ENCODE measurements at places on chromosomes 4 and X. TPM values are rescaled to one million over a fixed set of nuclear protein-coding genes. Genes with fewer than 3 reads are reported as not detected.

FAM149A gene
- 0.38 TPM for total RNA-seq

ADH1A gene
- total RNA-seq, result not detected

RPS6KA6 gene
- 1.8 TPM for total RNA-seq

NLGN3 gene
- 0.33 TPM for total RNA-seq

PLAC8 gene
- total RNA-seq, result 238 TPM

RNF128 gene
- 0.10 TPM for total RNA-seq

GPRIN3 gene
- total RNA-seq, result 0.03 TPM

GRCh38 chr4:175253184-175253902, 335.2 kb downstream of the ADAM29 start:
- DNase-seq, result no peak

- no peak for DNase-seq
Observed at GRCh38 chr4:82381235-82381634, 7.4 kb upstream of the HNRNPD start.

- DNase-seq, result no peak
Observed at GRCh38 chrX:13088156-13088487, 43.7 kb upstream of the FAM9C start.

DNA sequence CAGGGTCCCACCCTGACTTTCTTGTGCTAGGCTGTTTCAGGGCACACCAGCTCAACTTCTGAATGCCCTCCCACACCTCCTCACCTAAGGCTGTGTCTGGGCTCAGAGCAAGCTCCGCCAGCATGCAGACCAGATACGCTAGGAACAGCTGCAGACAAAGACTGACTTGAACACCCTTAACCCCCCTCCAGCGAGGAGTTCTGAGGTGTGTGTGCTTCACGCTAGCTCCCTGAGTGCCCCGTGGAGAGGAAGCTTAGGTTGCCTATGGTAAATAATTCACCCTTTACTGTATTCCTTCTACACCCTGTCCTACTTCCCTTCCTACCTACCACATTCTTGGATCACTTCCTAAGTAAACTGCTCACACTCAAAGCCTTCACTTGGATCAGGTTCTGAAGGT, 115.0 kb downstream of the VCX3B start:
- no peak for DNase-seq

GRCh38 chrX:148542481-148543255, 42.3 kb downstream of the AFF2 start:
- no peak for DNase-seq

- DNase-seq, result no peak
Observed at GRCh38 chr4:142480244-142480643, 365.9 kb downstream of the INPP4B start.

- no peak for DNase-seq
Observed at GRCh38 chr4:173765751-173766150, 235.7 kb upstream of the HAND2 start.

DNA sequence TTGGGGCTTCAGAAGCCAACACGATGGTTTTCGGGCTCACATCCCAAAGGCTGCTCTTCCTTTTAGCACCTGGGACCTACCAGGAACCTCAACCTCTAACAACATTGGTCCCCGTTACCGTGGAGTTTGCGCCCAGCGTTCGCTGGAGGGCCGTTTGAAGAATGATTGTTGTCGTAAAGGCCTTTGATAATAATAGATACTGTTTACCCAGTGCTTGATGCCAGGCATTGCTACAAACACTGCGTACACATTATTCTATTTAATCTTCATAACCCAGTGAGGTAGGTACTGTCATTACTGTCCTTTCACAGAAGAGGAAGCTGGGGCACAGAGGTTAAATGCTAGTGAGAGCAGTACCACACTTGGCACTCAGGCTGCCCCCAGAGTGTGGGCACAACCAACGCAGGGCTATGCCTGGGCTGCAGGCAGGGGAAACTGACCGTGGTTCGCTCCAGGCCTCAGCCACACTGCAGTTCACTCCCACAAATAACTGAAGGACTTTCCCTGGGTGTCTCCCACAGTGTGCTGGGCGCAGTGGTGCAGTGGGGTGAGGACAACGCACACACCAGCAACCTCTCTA, 1.0 kb upstream of the ACSL1 start:
- no peak for DNase-seq

GRCh38 chrX:9650091-9650490, 115.6 kb downstream of the GPR143 start:
- no peak for DNase-seq

GRCh38 chr4:99536848-99537247, 26.0 kb downstream of the C4orf17 start:
- no peak for DNase-seq

GRCh38 chrX:11137543-11138139, 26.5 kb downstream of the HCCS start:
- DNase-seq, result no peak

DNA sequence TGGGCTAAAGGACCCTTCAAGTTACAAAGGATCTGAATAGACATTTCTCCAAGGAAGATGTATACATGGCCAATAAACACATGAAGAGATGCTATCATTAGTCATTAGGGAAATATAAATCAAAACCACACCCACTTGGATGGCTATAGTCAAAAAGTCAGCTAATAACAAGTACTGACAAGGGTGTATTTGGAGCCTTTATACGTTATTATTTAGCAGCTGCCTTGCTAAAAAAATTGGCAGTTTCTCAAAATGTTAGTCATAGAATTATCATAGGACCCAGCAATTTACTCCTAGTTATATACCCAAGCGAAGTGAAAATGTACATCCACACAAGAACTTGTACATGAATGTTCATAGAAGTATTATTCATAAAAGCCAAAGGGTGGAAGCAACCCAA, 112.7 kb upstream of the DUSP21 start:
- no peak for DNase-seq

Measured in GM12878 (cell line).